ENCODE measurements at places on chromosomes 4 and X.

GRCh38 chr4:119302073-119302832, 19.7 kb downstream of the FABP2 start:
- no peak for DNase-seq

GRCh38 chr4:97525236-97525635, 618.0 kb downstream of the STPG2 start:
- no peak for DNase-seq

GRCh38 chrX:150364347-150365050, 1.4 kb downstream of the MAMLD1 start:
- no peak for DNase-seq

DNA sequence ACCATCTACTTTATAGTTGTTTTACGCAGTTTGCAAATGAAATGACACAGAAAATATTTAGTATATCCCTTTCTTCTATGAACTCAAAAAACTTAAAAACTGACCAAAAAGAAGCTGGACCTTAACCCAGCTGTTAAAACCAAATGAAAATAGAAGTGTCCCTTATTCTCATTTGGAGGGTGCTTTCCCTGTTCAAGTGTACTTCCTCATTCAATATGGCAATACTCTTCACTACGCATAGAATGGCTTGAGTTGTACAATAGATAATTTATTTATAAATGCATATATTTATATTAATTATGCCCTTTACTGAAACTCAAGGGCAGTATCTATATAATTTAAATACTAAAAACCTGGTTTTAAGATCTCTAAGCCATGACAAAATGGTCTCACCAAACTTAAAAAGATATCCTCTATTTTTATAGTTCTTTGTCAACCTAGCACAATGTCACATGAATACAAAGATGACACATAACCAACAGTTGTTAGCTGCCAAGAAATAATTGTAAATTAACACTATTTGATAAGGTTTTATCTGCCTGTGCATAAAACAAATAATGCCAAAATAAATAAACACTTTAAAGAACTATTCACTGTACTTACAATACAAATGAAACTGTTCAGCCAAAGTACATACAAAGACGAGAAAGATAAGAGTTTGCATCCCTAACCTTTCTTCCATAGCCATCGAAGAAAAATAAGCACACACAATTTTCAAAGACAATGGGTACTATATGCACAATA, 25.2 kb downstream of the YTHDC1 start:
- no peak for DNase-seq

DNA sequence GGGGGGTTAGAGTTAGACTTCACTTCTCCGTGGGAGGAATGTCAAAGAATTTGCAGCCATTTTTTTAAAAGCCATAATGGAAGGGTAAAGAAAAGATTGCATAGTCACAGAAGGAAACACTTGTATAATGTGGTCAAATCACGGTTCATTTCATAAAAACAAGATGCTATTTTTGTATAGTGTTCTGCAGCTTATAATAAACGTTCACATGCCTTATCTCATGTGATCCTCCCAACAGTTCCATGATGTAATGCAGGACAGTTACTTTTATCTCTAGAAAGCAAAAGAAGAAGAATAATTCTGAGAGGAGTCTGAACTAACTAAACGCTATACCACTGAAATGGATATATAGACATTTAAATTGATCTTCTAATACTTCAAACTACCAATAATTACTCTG, 71.3 kb upstream of the CAMK2D start:
- DNase-seq: no peak
